ENCODE measurements at places on chromosomes 2 and 18. TPM values are rescaled to one million over a fixed set of nuclear protein-coding genes. Genes with fewer than 3 reads are reported as not detected.
A peak's percentile ranks its signal among the peaks of the same experiment; 100 is the strongest.

GDF7 gene
- total RNA-seq = not detected

OBSL1 gene
- total RNA-seq = 33.7 TPM

DPYSL5 gene
- not detected for total RNA-seq

ANKRD30BL gene
- total RNA-seq = not detected

PKDCC gene
- total RNA-seq = not detected

ATP8B1 gene
- 14.7 TPM for total RNA-seq

RESP18 gene
- not detected for total RNA-seq

HTR2B gene
- not detected for total RNA-seq

GRCh38 chr2:109591206-109591605 is 22.6 kb downstream of the SEPTIN10 start:
- DNase-seq = no peak

- DNase-seq = no peak
Measured at GRCh38 chr18:66971960-66972359, 368.1 kb upstream of the CDH19 start.

DNA sequence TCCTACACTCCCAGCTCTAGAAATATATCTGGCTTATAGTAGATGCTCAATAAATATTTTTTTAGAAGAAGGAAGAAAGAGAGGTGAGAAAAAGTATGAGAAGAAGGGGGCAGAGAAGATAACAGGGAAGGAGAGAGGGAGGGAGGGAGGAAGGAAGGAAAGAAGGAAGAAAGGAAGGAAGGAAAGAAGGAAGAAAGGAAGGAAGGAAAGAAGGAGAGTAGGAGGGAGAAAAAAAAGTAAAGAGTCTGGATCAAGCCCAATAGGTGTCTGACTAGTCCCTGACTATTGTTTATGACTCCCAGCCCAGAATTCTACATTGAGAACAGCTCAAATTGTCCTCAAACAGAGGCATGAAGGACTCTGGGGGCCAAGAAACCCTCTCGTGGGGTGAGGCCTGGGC is 83.9 kb downstream of the THNSL2 start:
- DNase-seq = no peak

- peak; percentile 92 for DNase-seq
Measured at GRCh38 chr18:10094655-10095054, 180.8 kb downstream of the VAPA start.

DNA sequence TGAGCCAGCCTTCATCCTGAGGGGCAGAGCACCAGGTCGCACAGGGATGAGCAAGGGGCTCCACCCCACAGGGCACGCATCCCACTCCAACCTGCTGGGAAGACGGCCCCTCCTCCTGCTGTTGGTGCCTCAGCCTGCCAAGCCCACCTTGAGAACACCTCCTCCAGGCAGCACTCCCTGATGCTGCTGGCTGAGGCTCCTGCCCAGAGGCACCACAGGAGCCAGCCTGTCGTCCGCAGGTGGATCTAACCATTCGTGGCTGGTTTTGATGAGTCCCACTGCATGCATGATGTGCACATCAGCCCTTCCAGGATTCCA is 58.4 kb downstream of the BIN1 start:
- no peak for DNase-seq

- DNase-seq = peak; percentile 43
Measured at GRCh38 chr2:217672472-217672871, 330.3 kb downstream of the TNS1 start.

GRCh38 chr2:49914281-49914680 is 760.0 kb upstream of the FSHR start:
- peak; percentile 81 for DNase-seq

- peak; percentile 73 for DNase-seq
Measured at GRCh38 chr2:230714136-230714480, 1.5 kb downstream of the CAB39 start.

GRCh38 chr18:37270038-37270665 is 295.4 kb downstream of the CELF4 start:
- DNase-seq = peak; percentile 20

GRCh38 chr2:45211636-45212035 is 202.4 kb upstream of the SIX2 start:
- no peak for DNase-seq

DNA sequence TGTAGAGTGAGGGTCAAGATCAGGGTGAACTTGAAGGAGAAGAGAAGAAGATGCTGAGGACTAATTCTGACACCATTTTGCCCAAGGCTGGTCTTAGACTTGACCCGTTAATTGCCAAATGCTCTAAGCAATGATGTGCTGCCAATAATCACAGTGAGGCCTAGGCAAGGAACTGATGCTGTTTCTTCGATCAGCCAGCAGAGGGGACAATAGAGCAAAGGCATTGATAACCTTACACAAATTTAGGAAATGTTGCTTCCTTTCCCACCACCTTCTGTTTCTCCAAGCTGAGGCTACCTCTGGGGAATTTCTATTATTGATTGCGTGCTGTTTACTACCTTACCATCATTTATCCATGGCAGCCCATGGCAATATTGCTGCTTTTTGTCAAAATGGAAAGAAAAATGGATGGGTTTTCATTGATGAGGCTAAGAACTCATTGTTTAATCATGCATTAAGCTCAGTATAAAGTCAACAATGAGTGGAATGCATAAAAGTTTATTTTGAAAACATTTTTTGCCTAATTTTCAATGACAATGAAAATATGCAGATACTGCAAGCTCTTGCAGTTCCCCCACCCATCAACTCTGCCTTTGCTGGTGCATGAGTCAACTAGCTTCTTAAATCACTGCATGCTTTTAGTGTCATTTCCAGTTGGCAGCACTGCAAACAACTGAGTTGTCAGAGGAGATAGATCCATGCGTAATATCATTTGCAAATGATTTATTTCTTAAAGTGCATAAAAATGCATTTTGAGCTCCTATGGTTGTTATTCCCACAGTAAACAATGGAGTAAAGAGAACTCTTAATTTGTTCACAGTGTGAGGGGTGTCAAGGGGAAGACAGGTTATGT is 116.4 kb upstream of the NYAP2 start:
- peak; percentile 15 for DNase-seq

DNA sequence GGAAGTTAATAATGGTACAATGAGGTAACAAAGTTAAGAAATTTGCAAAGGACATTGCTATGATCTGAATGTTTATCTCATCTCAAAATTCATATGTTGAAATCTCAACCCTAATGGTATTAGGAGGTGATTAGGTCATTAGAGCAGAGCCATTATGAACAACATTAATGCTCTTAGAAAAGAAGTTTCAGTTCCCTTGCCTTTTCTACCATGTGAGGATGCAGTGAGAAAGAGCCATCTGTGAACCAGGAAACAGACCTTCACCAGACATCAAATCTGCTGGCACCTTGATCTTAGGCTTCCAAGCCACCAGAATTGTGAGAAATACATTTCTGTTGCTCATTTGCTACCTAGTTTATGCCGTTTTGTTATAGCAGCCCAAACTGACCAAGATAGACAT is 757.6 kb downstream of the NR4A2 start:
- no peak for DNase-seq

DNA sequence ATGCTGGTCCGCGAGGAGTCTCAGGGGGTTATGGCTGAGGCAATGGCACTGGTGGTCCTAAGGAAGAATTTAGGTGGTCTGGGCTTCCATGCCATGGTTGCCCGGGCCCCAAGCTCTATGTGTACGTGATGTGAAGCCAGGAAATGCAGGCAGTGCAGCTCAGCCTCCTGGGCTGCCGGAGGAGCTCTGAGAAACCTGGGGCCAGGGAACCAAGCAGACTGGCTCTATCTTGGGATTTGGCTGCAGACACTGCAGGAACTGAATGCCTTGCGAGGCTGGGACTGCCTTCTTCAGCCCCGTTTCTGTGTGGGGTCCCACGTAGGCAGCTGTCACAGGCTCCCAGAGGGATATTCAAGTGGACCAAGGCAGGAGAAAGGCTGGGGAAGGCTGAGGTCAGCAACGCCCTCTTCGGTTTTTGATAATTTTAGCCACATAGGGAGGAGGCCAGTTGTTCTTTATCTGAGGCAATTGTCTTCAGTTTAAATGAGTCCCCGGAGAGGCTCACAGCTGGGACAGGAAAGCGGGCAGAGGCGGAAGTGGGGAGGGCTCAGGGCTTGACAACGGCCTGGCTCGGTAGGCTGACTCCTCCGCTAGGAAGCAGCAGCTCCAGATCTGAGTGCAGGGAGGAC is 77.7 kb downstream of the RHOB start:
- DNase-seq = no peak

DNA sequence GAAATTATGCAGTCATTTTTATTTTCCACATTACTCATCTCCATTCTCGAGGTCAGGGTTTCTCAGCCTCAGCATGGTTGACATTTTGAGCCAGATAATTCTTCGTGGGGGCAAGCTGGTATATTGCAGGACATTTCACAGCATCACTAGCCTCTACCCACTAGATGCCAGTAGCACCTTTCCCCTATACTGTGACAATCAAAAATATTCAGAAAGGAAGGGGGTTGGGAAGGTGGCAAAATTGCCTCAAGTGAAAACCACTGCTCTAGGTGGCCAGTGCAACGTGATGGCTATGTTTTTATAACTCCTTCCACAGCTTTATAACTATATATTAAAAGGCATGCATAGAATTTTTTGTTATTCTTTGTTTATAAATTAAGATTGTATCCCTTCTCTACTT is 294.5 kb downstream of the CNTNAP5 start:
- DNase-seq = no peak

All from foreskin keratinocyte (primary cell).